Activated T-helper 1 cell treated with anti-CD3 and anti-CD28 coated beads, Interleukin-12 subunit alpha, Interleukin-12 subunit beta, Interleukin-2, Interleukin-4 antibody, amounts not matched to agents 30 ng/mL and 10 ng/mL and 1 ng/mL, durations not matched to agents 14 hours and 24 hours and 36 hours (primary cell): ENCODE measurements at places on chromosomes 3 and 15.

- no peak for DNase-seq
Measured at GRCh38 chr3:2156244-2156847, 57.7 kb downstream of the CNTN4 start.

DNA sequence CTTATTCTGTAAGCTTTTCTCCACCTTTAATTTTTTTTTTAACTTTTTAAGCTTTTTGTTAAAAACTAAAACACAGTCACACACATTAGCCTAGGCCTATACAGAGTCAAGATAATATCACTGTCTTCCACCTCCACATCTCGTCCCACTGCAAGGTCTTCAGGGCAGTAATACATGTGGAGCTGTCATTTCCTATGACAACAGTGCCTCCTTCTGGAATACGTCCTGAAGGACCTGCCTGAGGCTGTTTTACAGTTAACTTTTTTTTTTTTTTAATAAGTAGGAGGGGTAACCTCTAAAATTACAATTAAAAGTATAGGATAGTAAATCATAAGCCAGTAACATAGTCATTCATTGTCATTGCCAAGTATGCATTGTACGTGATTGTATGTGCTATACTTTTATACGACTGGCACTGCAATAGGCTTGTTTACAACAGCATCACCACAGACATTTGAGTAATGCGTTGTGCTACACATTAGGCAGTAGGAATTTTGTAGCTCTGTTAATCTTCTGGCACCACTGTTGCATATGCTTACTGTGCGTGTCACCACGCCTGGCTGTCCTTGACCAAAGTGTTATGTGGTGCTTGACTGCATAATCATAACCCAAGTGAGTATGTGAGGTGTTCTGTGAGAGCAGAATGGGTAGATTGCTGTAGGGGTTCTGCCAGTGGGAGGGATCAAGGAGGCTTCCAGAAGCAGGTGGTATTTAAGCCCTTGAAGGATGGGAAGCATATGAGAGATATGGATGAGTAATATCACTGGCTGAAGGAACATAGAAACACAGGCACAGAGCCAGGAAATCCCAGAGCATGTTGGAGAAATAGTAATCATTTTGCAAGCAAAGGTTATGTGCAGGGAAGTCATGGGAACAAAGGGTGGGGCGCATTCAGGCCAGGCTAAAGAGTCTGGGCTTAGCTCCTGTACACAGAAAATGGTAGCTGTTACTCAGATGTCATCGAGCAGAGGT is 18.3 kb downstream of the FBXO22 start:
- no peak for DNase-seq

- no peak for DNase-seq
Measured at GRCh38 chr3:81592101-81592500, 169.3 kb downstream of the GBE1 start.

DNA sequence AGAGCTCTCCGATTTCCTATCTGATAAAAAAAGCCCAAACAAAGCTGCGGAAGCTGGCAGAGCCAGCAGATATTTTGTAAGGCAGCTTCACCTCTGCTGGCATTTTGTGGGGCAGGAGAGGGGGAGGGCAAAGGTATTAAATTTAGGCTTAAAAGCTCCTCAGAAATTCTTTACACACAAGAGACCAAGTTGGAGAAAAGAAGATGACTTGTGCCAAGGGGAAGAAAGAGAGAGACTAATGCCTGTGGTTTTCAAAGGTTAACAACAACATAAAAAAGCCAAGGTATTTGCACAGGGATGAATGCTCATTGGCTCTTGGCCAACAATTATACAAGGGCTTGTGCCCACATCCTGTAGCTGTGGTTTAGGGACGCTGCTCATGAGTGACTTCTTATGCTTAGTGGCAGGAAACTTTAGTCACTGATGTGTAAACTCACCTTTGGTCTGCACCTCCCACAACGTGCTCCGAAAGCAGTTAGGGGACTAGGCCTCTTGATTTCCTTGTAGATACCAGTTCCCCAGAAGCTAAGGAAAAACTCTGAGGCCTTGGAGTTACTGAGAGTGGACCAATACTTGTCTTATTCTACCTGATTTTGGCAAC is 152.9 kb downstream of the TPRG1 start:
- peak; percentile 85 for DNase-seq

DNA sequence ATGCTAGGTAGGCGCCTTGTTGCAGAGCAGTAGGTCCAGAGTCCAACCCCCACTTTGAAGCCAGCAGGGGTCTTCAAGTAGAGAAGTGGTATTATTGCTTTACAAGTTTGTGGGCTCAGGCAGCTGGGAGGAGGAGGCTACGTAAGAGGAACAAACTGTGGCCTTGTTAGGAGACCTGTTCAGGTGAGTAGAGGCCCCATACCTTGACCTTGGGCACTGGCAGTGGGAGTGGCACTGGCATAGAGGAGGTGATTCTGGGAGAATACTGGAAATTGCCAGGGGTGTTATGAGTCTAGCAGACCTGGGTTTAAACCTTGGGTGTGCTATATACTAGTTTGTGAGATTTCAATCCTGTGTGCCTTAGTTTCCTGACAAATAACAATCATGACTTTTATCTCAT is 34.6 kb upstream of the SCAANT1 start:
- no peak for DNase-seq

DNA sequence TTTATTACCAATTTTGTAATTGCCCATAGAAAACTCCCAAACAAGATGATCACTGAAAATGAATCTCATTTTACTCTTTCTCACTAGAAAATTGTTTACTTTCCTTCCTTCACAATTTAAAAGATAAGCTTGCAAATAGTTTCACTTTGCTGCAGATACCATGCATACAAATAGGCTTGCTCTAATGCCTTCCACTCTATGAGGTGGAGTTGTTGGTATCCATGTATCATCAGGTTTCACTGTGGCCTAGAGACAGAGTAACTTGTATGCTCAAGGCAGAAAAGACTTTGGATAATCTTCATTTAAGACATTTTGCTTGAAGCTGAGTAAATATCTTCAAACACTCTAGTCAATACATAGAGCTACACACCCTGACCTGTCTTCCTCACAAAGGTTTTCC is 60.8 kb downstream of the RYK start:
- DNase-seq = no peak

DNA sequence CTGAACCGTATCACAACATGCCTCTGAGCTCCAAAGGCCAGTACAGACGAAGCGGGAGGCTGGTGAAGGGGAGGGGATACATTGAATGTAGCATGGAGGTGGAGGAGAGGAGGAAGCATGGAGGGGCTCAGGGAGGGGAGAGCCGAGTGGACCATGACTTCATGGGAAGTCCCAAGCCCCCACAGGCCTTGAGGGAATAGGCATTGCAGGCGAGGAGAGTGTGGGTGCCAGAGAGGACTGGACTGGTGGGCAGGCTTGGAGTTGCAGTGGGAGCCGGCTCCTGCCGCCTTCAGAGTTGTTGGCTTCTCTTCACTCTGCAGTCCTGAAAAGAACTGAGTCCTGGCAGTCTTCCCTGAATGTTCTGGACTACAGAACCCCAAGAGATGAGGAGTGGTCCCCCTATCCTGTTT is 3.3 kb upstream of the RNU6-1 start:
- no peak for DNase-seq

DNA sequence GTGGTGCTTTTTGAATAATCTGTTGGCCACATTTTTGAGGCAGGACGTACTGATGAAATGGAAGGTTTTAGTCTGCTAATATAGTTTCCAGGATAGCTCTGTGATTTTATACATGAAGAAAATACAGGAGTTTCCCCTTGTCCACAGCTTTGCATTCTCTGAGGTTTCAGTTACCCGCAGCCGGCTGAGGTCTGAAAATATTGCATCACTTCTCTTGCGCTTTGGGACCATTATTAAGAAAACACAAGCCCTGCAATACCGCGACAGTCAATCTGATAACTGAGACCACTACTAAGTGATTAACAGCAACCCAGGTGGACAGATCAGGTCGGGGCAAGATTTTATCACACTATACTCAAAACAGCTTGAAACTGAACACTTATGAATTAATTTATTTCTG is 33.0 kb downstream of the BLM start:
- DNase-seq = peak; percentile 9

DNA sequence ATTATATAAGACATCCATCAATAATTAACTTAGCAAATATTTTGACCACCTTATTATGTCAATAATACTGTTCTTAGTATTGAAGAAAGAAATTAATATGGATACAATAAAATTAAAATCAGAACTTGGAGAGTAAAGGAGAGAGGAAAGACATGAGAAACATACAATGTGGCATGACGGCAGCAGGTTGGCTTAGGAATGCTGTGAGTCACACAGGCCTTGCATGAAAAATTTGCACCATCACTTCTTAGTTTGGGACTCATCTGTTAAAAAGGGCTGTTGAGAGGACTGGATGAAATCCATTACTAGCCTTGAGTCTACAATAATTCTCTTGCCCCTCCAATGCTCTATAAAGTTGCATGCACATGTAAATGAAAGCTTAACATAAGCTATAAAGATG is 880.8 kb downstream of the ROBO1 start:
- no peak for DNase-seq

- DNase-seq = no peak
Measured at GRCh38 chr3:10983219-10983916, 9.2 kb upstream of the SLC6A1 start.

- peak; percentile 49 for DNase-seq
Measured at GRCh38 chr15:57565311-57565710, 26.4 kb upstream of the MYZAP start.

- no peak for DNase-seq
Measured at GRCh38 chr15:64847016-64847415, 5.3 kb downstream of the PLEKHO2 start.

GRCh38 chr15:56244038-56244810 is 545 bp upstream of the RFX7 start:
- peak; percentile 12 for DNase-seq

- no peak for DNase-seq
Measured at GRCh38 chr3:39275052-39275451, 4.8 kb downstream of the CX3CR1 start.

GRCh38 chr3:127835993-127836882 is 13.9 kb upstream of the MGLL start:
- DNase-seq = no peak

GRCh38 chr15:100093211-100094126 is 248.3 kb downstream of the ADAMTS17 start:
- DNase-seq = no peak
